Naive B cell (primary cell): ENCODE measurements at places on chromosomes 2 and 18.

DNA sequence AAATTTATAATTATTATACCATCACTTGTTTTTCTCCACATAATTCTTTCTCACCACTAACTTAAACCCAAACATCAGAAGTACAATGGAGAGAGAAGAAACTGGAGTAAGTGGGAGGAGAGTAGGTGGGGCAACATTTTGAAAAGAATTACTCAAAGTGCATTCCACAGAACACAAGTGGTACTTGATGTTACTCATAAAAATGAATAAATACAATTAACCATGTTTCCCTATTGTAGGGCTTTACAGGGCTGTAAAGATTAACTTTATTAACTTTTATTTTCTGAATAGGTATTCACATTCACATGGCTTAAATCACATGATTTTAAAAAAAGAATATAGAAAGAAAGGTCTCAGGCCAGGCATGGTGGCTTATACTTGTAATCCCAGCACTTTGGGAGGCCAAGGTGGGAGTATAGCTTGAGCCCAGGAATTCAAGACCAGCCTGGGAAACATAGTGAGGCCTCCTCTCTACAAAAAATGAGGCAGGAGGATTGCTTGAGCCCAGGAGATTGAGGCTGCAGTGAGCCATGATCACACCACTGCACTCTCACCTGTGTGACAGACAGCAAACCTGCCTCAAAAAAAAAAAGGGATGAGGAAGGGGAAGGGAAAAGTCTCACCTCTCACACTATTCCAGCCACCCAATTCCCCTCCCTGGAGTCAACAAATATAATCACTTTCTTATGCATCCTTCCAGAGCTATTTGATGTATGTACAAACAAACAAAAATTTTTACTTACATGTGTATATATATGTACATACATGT is 47.1 kb downstream of the KCNG3 start:
- H3K4me1 ChIP-seq, result no peaks in the 10 kb centered on the region
- no peak overlapping the region for H3K27ac ChIP-seq
- peaks cover 29% of the 10 kb centered on the region for H3K27me3 ChIP-seq
- no peak for DNase-seq
- no peaks in the 10 kb centered on the region for H3K36me3 ChIP-seq

GRCh38 chr2:67290451-67291290 is 106.5 kb upstream of the ETAA1 start:
- no peaks in the 10 kb centered on the region for H3K27me3 ChIP-seq
- no peaks in the 10 kb centered on the region for H3K36me3 ChIP-seq
- DNase-seq, result no peak
- no peak overlapping the region for H3K27ac ChIP-seq
- no peaks in the 10 kb centered on the region for H3K4me1 ChIP-seq

GRCh38 chr2:239169311-239170048 is 231.3 kb downstream of the HDAC4 start:
- no peak overlapping the region for H3K27ac ChIP-seq
- H3K4me1 ChIP-seq, result no peaks in the 10 kb centered on the region
- H3K27me3 ChIP-seq, result no peaks in the 10 kb centered on the region
- peaks cover 39% of the 10 kb centered on the region for H3K36me3 ChIP-seq
- DNase-seq, result no peak

DNA sequence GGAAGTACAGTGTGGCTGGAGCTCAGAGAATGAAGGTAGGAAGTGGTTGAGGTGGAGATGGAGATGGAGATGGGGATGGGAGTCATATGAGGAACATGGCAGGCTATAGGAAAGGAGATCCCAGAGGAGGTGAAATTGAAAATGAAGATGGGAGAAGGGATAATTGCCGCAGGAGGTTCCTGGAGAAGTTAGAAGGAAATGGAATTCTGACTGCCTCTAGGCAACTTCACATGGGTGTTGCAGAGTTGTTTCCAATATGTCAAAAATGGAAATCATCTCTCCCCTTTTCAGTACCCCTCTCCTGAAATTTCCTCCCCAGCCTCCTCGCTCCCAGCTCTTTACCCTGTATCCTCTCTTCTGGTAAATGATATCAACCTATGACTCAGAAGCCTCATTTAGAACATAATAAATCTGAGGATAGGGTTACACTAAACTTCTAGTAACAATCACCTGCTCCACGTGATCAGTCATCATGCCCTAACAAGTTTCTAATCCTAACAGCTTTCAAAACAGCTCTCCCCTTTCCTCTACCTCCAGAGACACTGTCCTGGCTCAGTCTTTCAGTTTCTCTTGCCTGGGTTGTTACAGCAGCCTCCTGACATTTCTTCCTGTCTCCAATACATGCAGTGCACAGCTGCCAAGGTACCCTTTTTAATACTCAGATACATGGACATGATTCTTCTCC is 201.9 kb upstream of the RBMS1 start:
- H3K36me3 ChIP-seq, result no peaks in the 10 kb centered on the region
- DNase-seq, result no peak
- no peaks in the 10 kb centered on the region for H3K4me1 ChIP-seq
- H3K27ac ChIP-seq, result no peak overlapping the region
- H3K4me3 ChIP-seq, result no peak overlapping the region

- peak overlapping the region; percentile 47 for H3K27ac ChIP-seq
- H3K27me3 ChIP-seq, result no peaks in the 10 kb centered on the region
- peak overlapping the region; percentile 75 for H3K4me3 ChIP-seq
Measured at GRCh38 chr2:143176606-143177005, 47.4 kb downstream of the ARHGAP15 start.

- H3K4me3 ChIP-seq, result no peak overlapping the region
- H3K27me3 ChIP-seq, result no peaks in the 10 kb centered on the region
- no peaks in the 10 kb centered on the region for H3K4me1 ChIP-seq
Measured at GRCh38 chr2:35871672-35872071, 483.9 kb upstream of the CRIM1 start.

DNA sequence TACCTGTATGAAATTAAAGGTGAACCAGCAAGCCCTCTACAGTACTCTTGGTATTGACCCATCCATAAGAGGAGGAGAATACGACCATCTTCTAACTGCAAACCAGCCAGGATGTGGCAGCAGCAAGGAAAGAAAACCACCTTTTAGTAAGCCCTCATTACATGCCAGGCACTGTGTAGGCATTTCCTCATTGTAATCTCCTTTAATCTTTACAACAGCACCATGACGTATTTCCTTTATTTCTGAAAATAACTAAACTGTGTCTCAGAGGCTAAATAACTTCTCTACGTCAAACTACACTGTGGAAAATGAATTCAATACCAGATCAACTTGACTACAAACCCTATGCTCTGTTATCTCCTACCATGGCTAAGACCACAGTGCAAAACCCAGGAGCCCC is 18.2 kb downstream of the WDR35 start:
- peaks cover 8% of the 10 kb centered on the region for H3K36me3 ChIP-seq
- no peak overlapping the region for H3K4me3 ChIP-seq
- DNase-seq, result no peak
- no peaks in the 10 kb centered on the region for H3K4me1 ChIP-seq
- no peaks in the 10 kb centered on the region for H3K27me3 ChIP-seq

- peak within 1 kb of the TSS; percentile 88 for H3K4me3 ChIP-seq
- peak; percentile 14 for DNase-seq
- H3K27me3 ChIP-seq, result peaks cover 36% of the 10 kb centered on the region
- peaks cover 12% of the 10 kb centered on the region for H3K4me1 ChIP-seq
- peak within 1 kb of the TSS; percentile 53 for H3K27ac ChIP-seq
Measured at GRCh38 chr2:200585730-200586643, at the start of gene AOX1. Gene AOX1 (plus strand): TSS chr2:200586014. CDS start chr2:200586109, 95 bp downstream.
